ENCODE measurements at places on chromosomes 3 and 15.

GRCh38 chr3:43106293-43106628 lies 382 bp upstream of the POMGNT2 start:
- no peak for DNase-seq

DNA sequence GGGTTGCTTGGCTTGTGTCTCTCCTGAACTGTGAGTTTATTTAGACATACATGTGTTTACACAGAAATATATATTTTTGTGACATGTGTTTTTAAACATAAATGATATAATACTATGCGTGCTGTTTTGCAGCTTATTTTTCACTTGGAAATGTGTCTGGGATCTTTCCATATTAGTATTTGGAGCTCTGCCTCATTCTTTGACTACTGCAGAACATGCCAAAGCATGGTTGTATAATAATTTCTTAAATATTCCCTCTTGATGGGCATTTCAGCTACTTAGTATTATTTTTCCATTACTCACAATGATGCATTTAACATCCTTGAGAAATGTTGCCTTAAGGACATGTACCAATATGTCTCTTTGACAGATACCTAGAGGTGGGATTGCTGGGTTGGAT lies 19.5 kb downstream of the ANAPC13 start:
- DNase-seq = no peak

DNA sequence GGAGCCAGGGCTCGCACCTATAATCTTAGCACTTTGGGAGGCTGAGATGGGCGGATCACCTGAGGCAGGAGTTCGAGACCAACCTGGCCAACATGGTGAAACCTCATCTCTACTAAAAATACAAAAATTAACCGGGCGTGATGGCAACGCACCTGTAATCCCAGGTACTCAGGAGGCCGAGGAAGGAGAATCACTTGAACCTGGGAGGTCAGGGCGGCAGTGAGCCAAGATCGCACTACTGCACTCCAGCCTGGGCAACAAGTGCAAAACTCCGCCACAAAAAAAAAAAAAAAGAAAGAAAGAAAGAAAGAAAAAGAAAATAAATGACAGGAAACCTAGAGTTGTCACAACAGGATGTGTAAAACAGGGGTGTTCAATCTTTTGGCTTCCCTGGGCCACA lies 3.0 kb upstream of the NMB start:
- DNase-seq = no peak

GRCh38 chr3:37940242-37940908 lies 50.2 kb upstream of the VILL start:
- DNase-seq = no peak

GRCh38 chr3:51538459-51539290 lies at the start of gene RAD54L2:
RAD54L2 (plus strand) TSS chr3:51538719; CDS start chr3:51590421, 51,702 bp downstream.
- DNase-seq = peak; percentile 89

DNA sequence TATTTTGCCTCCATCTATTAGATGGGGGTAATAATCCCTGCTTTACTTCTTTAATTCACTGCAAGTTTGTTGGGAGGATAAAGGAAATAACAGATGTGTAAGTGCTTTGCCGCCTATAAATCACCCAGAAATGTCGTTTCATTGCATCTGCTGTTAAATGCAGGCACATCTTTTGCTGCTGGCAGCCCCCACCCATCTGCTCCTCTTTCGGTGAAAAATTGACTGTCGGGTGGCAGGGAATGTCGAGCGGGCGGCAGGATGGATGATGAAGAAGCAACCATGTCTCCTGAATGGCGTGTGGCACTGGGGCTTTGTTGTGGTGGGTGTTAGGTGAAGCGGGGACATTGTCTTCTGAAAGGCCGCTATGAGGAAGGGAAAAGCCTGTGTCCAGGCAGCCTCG lies 543 bp upstream of the REC114 start:
- DNase-seq = no peak

GRCh38 chr3:11499144-11499543 lies 144.6 kb downstream of the VGLL4 start:
- peak; percentile 97 for DNase-seq

- DNase-seq = no peak
Measured at GRCh38 chr3:159760046-159760445, 228.6 kb upstream of the IL12A start.

DNA sequence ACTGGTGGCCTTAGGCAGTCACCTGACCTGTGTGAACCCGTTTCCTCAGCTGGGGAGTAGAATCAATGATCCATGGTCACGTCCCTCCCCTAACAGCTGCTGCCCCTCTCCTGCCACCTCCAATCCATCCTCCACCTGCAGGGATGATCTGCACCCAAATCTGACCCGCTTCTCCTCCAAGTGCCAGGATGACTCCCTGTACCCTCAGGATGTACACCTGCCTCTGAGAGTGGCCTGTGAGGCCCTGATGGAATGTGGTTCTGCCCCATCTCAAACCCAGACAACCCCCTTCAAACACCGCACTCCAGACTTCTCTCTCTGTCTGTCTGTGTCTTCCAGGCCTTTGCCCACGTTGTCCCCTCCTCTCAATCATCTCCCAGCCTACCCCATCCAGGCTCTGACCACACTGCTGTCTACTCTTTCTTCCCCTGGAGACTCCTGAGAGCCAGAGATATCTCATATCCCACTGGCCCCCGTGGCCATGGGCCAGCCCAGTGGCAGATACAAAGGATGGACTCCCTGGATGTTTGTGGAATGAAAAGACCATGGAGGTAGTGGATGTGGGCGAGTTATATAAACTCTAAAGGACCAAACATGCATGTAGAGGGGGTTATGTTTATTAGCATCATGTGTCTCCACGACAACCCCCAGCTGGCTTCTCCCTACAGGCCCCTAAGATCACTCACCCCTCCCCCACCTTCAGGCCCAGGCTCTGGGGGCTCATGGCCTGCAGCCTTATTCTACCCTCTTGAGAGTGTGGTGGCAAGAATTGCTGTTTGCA lies 84.9 kb downstream of the SMAD6 start:
- DNase-seq = no peak

GRCh38 chr15:101010781-101011180 lies 91.6 kb downstream of the LRRK1 start:
- no peak for DNase-seq

DNA sequence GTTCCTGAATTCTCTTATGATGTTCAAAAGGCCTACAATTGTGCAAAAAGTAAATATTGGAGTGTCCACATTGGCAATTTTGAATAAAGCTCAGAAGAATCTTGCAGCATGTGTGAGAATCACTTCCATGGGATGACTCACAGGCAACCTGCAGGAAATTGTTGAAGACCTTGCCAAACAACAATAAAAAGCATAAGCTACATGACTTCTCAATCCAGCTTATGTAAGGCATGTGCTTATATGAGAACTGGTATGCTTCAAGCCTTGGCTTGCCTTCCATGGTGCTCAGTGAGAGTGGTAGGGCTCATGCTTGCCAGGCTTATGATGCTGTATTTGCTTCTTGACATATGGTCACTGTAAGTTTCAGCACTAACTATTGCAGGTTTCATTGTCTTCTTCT lies 18.4 kb upstream of the BCHE start:
- DNase-seq = peak; percentile 68

DNA sequence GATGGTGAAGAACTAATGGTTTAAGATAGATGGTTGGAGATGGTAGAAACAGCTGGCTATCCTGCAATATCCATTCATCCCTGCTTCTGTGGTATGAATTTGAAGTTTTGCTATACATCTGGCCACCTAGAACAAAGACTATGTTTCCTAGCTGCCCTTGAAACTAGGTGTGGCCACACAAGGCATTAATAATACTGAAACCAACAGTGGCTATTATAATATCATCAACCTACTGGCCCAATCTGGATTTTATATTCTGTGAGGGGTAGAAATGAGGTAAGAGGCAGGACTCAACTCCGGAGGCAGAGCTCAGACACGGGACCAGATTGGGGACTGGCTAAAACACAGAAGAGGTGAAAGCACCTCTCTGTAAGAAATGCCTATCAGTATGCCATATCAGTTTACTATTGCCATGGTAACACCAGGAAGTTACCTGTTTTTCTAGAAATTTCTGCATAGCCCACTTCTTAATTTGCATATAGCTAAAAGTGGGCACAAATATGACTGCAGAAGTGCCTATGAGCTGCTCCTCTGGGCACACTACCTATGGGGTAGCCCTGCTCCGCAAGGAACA lies 8.4 kb downstream of the IFT80 start:
- DNase-seq = no peak

- no peak for DNase-seq
Measured at GRCh38 chr3:89266074-89266473, 158.7 kb downstream of the EPHA3 start.

GRCh38 chr3:75610773-75611172 lies 53.4 kb upstream of the FRG2C start:
- no peak for DNase-seq

- DNase-seq = no peak
Measured at GRCh38 chr3:12159227-12159601, 502 bp upstream of the TIMP4 start.

DNA sequence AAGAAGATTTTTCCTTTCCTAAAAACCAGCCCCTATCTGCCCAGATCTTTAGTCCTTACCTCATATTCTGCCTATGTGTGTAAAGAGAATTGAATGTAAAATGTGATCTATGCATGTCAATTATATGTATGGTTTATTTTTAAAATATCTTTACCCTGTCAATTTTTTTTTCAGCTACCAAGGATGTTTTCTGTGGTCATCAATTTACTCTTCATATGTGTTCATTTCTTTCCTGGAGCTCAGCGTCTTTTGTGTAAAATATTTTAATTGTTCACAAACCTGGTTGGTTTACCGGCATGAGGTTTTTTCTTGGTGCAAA lies 1.7 kb upstream of the NR2F2 start:
- DNase-seq = no peak
